ENCODE measurements at places on chromosomes 6 and 20.

DNA sequence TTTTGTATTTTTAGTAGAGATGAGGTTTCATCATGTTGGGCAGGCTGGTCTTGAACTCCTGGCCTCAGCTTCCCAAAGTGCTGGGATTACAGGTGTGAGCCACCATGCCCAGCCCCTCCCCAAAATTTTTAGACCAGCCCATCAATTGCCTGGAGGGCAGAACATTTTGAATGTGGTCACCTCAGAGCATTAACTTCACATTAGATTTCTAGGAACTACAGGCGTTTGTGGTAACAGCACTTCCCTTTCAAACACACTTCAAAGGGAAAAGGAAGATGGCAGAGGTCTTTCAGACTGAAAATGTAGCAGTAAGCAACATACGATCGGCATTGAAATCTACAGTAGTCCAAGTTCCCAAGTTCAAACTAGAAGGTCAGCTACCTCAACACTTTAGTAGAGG is 12.3 kb upstream of the SLA2 start:
- no peak for DNase-seq

DNA sequence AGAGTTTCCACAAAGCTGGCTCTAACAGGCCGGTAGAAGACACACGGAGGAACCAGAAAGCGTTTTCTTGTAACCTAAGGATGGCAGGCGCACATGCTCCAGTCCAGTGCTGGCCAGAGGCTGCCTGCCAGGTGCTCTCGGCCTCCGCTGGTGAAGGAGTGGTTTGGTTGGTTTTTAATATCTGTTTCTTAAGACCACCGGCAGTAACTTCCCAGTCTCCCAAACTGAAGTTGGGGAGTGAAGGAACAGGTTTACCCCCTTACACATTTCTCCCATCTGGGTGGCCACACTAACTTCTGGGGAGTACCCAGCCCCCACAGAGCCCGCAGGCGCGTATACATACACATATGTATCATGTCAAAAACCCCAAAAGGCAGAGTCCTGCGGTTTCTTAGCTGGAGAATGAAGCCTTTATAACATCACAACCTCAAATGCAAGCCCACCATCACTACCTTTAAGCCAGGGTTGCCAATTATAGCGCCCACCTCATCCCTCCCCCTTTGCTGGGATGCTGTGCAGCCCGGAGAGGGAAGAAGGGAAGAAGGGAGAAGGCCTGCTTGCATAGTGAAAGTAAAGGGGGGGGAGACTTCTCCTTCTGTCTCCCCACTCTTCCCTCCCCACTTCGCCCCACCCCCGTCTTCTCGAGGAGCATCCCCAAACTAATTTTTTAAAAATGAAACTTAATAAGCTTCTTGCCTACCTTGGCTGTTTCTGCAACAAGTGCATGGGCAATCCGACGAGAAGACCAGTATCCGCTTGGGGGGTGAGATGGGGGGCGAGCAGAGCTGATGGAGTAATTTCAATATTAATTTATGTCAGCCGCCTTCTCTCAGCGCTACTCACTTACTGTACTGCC is 1.0 kb downstream of the TRERF1 start:
- no peak for DNase-seq

GRCh38 chr6:166729658-166730057 is 102.6 kb upstream of the RPS6KA2 start:
- no peak for DNase-seq

DNA sequence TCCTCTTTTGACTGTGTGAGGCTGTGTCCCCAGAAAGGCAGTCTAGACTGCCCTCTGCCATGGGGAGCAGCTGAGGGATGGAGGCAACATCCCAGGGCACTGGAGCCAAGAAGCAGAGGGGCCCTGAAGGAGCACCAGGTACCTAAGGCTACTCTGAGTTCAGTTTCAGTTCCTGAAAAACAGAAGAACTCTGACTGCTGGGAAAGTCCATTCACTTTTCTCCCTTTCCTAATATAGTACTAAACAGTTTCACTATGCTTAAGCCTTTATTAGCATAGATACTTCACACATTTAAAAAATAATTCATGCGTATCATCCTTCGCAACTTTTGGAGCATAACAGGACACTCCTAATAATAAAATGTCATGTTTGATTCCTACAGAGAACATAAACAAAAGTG is 130.0 kb downstream of the FOXC1 start:
- DNase-seq: no peak

- DNase-seq: no peak
Observed at GRCh38 chr20:15406072-15406471, 1068.7 kb upstream of the FLRT3 start.

- DNase-seq: no peak
Observed at GRCh38 chr20:46634528-46634927, 16.7 kb downstream of the SLC13A3 start.

DNA sequence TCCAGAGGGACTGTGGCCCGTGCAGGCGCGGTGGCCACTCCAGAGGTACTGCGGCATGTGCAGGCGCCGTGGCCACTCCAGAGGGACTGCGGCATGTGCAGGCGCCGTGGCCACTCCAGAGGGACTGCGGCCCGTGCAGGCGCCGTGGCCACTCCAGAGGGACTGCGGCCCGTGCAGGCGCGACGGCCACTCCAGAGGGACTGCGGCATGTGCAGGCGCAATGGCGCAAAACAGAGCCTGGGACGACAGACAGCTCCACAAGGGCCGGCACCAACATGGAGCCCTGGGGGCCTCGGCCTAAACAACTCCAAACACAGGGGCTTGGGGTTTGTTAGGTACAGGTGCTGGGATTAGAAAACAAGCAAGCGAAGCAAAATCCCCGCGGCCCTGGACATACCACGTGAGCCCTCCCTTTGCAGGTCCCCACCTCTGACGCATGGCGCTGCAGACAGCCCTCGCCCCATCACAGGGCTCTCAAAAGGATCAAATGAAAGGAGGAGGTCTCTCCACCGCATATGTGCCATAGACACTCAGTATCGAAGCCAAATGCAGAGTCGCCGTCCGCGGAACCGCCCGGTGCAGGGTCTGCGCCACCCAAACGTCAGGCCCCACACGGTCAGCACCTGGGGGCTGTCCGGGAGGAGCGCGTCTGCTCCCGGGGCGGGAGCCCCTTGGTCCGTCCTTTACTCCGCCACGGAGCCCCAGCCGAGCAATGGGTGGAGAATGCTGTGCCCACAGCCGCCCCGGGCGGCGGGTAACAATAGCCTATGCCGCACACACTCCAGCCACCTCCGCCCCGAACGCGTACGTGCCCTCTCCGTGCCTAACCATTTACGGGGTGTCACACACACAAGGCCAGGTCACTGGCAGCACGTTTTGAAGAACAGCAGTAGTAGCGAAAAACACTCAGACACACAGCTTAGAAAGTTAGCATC is 85.7 kb downstream of the TAF4 start:
- DNase-seq: no peak

DNA sequence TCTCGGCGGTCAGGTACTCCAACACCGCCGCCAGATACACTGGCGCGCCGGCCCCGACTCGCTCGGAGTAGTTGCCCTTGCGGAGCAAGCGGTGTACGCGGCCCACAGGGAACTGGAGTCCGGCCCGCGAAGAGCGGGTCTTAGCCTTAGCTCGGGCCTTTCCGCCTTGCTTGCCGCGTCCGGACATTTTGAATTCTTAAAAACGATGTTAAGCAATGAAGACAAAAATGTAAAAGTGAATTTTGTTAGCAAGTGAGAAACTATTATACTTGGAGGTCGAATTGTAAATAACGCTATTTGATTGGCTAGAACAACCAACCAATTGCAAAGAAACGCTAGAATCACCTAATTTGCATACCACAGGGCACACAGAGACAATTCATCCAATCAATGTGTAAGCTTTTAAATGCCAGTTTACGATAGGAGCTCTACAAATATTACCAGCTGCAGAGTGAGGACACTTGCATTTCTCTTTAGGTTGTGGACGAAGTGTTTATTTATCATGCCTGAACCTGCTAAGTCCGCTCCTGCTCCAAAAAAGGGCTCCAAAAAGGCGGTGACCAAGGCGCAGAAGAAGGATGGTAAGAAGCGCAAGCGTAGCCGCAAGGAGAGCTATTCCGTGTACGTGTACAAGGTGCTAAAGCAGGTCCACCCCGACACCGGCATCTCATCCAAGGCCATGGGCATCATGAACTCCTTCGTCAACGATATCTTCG is 112.0 kb downstream of the HFE start:
- DNase-seq: peak; percentile 93

DNA sequence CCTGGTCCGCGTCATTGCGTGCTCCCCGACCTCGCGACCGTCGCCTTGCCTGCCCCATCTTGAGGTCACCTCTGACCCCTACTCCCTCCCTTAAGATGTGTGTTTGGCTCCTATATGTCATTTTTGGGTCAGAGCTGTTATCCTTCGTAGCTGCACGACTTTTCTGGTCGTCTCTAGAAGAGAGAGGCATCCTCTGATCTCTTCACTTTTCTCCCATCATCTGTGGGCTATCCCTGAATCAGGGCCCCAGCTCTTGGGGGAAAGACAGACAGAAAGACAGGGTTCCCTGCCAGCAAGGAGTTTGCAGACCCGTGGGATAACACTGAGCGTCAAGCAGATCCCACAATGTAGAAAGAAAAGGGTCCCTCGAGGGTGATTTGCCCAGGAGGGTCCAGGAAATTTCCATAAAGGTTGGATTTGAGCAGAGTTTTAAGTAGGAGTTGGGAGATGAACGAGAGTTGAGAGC is 555 bp downstream of the FAM120B start:
- no peak for DNase-seq

- DNase-seq: peak; percentile 67
Observed at GRCh38 chr20:34874094-34874654, 1.5 kb upstream of the GGT7 start.

DNA sequence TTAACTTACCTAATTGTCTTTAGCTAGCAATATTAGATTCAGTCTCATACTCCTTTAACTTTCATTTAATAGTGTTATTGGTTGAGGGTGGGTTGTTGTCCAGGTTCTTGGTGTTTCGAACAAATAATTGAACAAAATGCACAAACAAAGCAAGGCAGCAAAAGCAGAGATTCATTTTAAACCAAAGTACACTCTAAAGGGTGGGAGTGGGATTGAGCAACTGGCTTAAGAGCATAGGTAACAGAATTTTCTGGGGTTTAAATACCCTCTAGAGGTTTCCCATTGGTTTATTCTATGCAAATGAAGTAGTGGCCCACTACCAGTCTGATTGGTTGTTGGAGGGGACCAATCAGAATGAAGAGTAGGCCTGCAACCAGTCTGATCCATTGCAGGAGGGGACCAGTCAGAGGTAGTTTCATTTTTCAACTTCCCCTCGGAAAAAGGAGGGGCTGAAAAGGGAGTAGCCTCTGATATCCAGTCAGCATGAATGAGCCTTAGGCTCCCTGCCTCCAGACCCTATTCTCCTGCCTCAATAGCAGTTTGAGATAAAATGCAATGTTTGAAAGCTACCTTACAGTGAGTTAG is 26.3 kb upstream of the RAB23 start:
- DNase-seq: no peak

DNA sequence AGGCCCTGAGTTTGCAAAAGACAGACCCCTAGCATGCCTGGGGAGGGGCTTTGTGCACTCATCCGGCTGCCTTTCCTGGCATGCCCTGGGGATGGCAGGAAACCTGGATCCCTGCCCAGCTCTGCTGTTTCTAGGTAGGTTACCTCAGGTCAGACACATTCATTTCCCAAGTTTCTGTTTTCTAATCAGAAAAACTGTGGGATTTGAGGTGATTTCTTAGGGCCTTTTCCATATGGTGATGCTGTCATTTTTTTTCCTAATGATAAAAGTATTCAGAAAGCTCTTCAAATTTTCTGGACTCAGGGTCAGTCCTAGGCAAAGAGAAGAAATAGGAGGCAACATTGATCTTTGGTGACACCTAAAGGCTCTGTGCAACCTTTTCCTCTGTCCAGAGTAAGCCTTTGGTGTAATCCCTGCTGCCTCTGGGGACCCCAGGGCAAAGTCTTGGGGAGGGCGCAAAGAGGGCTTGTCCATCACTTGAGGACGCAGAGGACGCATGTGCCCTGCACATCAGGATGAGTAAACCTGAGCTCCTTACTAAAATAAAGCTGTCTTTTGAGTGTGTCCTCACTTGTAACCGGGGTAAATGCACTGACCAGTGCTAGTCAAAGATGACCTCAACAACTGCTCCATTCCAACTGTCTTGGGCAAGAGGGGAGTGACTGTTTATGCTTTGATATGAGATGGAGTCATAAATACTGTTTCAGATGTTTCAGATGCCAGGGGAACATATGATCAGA is 13.5 kb upstream of the TRAM2 start:
- no peak for DNase-seq

GRCh38 chr6:34384321-34385153 is 7.9 kb downstream of the NUDT3 start:
- no peak for DNase-seq

DNA sequence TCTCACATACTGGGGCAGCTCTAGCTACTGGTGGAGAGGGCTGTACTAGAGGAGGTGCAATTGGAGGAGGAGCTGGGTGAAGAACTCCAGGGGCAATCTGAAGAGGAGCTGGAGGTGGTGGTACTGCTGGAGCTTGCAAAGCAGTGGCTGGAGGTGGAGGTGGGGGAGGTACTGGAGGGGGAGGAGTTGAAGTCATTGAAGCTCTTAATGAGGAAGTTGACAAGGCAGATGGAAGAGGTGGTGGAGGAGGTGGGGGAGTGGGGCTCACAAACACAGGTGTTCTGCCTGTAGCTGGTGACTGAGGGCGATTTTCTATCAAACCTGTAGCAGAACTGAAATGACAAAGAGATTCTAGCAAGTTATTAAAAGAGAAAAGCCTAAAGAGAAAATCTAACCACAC is 77.6 kb downstream of the WASF1 start:
- DNase-seq: no peak

DNA sequence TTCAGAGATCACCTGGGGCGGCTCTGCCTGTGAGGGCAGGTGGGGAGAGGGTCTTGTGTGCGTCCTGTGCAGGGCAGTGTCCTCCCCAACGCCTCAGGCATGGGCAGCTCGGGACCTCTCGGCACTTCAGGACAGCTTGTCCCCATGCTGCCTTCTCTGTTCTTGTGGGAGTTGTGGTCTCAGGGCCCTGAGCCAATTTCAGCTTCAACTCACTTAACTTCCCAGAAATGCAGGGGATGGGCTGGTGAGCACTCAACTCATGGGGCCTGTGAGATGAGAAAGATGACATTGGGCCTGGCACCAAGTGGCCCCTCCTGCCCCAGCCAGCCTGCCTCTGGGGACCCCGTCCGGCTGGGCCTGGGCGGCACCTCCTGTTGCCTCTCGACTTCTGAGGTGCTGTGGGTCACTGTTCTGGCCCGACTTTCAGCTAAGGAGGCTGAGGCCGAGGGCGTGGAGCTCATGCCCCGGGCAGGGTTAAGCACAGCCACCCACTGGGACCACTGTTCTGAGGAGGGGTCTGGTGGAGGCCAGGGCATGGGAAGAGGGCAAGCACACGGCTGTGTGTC is 6.7 kb downstream of the RGS19 start:
- DNase-seq: no peak

DNA sequence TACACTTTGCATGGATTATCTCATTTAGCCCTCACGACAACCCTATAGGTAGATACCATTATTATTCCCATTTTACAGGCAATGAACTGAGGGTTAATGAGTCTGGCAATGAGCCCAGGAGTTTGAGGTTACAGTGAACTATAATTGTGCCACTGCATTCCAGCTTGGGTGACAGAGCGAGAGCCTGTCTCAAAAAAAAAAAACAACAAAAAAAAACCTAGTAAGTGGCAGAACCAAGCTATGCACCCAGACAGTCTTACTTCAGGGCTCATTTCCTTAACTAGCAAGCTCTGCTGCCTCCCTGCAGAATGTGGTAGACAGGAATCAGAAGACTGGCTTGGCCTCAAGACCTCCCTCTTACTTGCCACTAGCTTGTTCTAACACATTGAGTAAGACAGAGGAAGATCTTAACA is 71.9 kb upstream of the RREB1 start:
- no peak for DNase-seq

GRCh38 chr6:72650081-72650745 is 28.3 kb downstream of the KCNQ5 start:
- no peak for DNase-seq

GRCh38 chr20:62117658-62118057 is 4.6 kb upstream of the LSM14B start:
- no peak for DNase-seq
